ENCODE measurements at places on chromosomes 3 and 15. TPM values are rescaled to one million over a fixed set of nuclear protein-coding genes. Genes with fewer than 3 reads are reported as not detected.

Gene UBAP1L
- polyA plus RNA-seq, result 2.5 TPM

Gene CLDN16
- 0.39 TPM for polyA plus RNA-seq

Gene PPP2R3A
- 6.7 TPM for polyA plus RNA-seq

Gene ZNF662
- not detected for polyA plus RNA-seq

Gene ADAMTSL3
- 5.2 TPM for polyA plus RNA-seq

Gene ATP13A5
- not detected for polyA plus RNA-seq

Gene CPEB1
- 1.9 TPM for polyA plus RNA-seq

Gene ATG3
- polyA plus RNA-seq, result 60.2 TPM

Gene RARRES1
- polyA plus RNA-seq, result 40.7 TPM

Data from hepatocyte (in vitro differentiated cells).